Stimulated activated CD8-positive, alpha-beta memory T cell treated with anti-CD3 and anti-CD28 coated beads, Interleukin-4, amount 100 ng/mL, for 1 hour (primary cell): ENCODE measurements at places on chromosomes 3 and 15.

DNA sequence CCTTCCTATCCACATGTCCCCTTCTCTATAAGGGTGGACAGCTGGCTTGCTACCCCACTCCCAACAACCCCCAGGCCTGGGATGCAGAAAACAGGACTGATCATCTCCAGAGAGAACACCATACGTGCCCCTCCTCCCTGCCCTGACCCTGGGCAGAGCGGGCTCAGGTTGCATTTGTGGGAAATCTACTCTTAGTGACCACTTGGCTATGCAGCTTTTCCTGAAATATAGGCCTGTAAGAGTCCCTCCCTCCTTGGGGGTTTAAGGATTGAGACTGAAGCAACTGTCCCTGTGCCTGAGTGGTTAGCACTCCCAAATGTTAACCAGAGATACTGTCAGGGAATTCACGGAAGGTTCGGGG is 11.7 kb downstream of the SH2D7 start:
- no peak for DNase-seq

GRCh38 chr3:95354489-95354888 is 1291.6 kb downstream of the NSUN3 start:
- no peak for DNase-seq

- DNase-seq = no peak
Observed at GRCh38 chr3:16322189-16322588, 57.2 kb downstream of the OXNAD1 start.

DNA sequence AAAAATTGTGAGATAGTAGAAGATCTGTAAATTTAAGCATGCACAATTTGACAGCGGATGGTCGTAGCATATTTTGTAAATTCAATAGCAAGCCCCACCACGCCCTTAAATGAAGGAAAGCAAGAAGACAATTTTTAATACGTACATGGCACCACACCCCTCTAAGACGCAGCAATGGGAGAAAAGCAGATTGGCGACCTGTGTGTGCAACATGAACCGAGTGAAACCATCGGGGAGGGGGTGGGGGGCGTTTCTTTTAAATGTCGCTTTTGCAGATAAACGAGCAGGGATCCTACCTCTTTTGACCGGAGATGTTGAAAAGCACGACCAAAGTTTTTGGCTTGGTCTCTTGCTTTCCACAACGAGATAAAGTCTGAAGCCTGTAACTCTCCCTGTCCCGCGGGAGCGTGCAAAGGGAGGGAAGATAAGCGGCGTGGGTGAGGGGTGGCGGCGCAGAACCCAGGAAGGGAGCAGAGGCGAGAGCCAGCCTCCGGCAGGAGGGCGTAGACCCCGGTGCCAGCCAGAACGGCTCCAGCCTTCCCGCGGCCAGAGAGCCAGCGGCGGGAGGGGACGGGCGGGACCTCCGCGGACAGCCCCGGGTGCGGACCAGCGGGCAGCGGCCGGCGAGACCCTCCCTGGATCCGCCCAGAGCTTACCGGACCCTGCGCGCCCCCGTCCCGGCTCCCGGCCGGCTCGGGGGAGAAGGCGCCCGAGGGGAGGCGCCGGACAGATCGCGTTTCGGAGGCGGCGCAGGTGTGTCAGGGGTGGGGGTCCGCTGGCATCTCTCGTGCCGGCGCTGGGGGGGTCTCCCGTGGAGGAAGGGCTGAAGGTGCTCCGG is at the start of gene CHL1:
TSS of gene CHL1 (plus strand) at position 453 of the 838 bp plus-strand sequence. CDS start 123,014 bp downstream, outside the sequence.
- no peak for DNase-seq

GRCh38 chr3:42960282-42960681 is 18.8 kb upstream of the GASK1A start:
- DNase-seq = no peak

DNA sequence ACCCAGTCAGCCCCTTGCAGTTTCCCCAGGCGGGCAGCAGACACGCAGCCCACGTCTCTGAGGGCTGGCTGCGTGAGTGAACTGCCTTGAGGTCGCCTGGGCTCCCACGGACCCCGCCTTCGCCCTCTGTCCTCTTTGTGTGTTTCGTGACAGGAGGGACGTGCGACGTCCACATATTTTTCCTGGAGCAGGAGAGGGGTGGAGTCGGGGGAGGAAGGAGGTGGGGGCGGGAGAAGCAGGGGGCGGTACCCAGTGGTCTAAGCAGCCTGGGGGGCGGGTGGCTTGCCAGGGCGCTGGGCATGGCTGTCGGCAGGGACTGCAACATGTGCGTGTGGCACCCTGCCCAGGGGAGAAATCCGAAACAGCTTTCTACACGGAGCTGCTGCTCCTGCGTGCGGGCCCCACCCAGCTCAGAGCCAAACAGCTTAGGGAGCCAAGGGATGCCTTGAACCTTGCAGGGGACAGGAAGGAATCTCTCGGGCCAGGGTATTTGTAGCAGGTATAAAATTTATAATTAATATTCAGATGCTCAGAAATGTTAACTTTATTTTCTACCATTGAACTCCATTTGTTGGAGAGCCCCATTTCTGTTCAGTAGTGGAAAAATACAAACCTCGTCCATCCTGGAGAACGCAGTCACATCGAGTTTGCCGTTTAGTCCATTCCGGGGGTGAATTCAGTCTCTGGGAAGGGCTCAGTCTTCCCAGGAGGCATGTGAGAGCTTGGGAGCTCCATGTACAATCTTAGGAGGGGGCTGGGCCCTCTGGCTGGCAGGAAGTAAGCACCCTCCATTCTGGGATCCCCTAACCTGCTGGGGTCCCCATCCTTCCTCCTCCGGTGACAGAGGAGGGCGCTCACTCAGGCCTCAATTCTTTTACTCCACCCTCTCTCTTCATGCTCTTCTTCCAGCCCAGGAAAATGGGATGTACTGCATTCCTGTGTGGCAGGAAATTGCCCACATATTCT is 79.1 kb upstream of the MEF2A start:
- no peak for DNase-seq

DNA sequence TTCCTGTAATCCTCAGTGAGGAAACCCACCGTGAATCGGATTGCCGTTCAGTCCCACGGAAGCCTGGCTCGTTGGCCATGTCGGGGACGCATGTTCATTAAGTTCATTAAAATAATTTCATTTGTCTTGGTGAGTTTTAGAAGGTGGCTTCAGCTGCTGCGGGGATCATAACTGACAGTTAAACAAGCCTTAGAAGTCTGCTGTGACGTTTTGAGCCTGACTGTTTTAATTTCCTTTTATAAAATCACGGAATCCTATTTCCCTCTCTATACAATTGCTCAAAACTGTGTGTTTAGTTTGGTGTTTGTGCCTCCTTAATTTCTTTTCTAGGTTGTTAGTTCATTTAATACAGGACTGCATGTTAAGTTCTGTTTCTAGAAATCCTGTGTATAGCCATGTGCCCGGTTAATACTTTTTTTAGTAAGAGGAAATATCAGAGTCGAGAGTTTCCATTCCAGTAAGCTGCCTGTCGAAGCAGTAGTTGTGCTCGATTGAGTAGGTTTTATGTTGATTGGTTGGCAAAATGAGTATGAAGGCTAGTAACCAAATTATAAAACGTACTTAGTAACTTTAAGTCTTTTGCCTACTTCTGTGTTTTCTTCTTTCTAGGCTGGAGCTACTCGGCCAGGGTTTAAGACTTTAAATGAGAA is 705 bp downstream of the NIPA2 start:
- DNase-seq = no peak

DNA sequence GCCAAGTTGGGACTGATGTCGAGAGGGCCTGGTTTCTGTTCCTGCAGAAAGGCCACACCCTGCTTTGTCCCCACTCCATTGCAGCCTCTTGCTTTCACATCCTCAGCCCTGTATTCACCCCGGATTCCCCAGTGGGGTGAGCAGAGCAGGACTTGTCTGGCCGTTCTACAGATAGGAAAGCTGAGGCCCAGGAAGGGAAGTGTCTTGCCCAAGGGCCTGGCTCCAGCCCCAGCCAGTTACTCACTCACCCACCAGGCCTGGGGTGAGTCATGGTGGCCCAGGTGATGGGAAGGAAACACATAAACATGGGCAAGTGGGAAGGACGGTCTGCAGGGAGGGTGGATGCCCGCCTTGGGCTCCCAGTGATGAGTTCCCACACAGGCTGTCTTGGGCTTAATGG is 6.1 kb upstream of the DUSP7 start:
- no peak for DNase-seq

DNA sequence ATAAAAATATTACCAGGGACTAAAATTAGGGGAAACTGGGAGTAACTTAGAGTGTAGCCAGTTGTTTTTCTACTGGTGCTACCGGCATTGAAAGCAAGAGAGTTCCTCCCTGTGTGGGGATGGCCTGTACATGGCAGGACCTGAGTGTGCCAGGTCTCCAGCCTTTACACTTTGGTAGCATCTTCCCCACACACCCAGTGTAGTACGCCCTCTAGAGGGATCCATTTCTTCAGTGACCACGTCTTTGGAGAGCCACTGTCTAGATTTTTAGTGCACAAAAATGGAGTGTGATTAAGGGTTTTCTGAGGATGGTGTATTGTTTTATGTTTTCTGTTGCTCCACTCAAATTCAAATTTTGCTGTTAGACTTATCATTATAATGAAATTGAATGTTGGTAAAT is 507.0 kb upstream of the TPRG1 start:
- no peak for DNase-seq

- DNase-seq = no peak
Observed at GRCh38 chr3:114213292-114213626, 24.1 kb downstream of the ZNF80 start.

DNA sequence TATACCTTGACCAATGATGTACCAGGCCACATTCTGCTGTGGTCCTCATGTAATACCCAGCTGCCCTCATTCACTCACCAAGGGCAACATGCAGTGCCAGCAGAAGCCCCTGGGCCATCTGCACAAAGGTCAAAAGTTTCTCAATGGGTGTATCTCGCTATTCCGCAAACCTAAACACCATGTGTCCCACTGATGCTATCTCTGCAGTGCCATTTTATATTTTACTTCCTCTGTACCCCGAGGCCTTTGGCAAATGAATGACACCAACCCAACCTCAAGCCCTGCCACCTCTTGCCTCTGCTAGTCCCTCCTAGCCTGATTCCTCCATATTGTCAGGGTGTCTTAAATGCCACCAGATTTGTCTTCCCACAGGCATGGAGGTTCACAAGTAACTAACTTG is 59.2 kb downstream of the AAGAB start:
- DNase-seq = no peak

- DNase-seq = peak; percentile 81
Observed at GRCh38 chr3:138594150-138594934, at the start of gene CEP70. TSS of gene CEP70 (minus strand) at chr3:138594260. CDS start at chr3:138572927, 21,333 bp downstream.

DNA sequence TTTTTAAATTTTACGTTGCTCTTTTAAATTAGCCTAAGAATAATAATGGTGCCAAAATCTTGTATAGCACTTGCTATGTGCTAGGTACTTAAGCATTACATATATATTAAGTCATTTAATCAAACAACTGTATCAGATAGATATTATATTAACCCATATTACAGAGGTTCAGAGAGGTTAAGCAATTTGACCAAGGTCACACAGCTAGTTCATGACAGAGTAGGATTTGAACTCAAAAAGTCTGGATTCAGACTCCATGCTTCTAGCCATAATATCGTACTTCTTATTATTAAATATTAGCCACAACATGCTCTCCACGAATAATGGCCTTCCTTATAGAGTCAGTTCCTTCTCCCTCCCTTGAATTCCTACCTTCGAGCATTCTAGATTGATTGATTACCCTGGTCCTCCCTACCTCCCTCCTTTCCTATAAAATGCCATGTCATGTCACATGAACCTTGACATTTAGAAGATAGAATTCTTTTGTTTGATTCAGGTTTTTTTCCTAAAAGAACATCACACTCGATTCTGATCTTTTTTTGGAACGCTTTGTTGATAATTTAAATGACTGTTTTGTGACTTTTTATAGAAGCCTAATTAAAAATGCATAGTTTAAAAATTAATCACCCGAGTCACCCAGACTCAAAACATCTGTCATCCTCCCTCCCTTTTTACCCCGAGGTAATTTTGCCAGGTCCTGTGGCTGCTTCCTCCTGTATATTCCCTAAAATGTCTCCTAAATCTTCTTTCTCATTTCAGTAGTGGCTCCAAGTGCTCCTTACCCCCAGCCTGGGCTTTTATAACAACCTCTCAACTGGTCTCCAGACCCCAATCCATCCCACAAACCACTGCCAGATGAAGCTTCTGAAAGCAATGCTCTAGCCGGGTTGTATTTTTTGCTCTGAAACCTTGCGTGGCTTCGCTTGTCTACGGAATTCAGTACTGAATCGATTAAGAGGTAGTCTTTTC is 8.5 kb upstream of the PSMD6 start:
- DNase-seq = no peak

GRCh38 chr3:58529516-58530353 is 7.3 kb downstream of the ACOX2 start:
- no peak for DNase-seq

DNA sequence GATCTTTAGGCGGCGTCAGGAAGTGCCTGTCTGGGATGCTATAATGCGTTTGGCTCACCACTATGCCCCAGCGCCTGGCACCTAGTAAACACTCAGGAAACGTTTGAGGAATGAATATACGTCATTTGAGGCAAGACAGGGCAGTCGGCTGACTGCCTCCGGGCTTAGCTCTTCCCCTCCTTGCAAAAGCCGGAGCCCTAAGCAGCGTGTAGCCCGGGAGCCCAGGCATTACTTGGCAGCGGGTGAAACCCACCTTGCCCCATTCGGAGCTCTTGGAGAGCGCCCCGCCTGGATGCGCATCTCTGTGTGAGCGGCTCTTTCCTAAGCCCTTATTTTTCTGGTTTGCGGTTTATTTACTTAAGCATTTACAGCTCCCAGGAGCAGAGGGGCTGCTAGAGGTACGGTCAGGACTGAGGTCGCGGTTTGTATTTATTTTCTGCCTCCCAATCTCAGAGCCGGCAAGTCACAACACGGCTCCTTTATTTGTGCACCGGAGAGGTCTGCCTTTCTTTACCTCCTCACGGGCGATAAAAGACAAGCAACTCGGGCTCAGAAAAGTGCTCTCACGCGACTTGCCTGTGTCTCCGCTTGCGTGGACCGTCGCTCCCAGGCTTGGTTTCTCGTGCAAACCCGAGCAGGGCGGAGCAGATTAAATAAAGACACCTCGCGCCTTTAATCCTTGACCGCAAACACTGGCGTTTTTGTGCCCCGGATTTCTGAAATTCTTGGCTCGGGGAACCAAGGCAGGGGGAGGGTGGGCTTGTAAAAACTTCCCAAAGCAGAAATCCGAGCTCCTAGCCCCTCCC is 737 bp upstream of the ITPR1 start:
- no peak for DNase-seq

DNA sequence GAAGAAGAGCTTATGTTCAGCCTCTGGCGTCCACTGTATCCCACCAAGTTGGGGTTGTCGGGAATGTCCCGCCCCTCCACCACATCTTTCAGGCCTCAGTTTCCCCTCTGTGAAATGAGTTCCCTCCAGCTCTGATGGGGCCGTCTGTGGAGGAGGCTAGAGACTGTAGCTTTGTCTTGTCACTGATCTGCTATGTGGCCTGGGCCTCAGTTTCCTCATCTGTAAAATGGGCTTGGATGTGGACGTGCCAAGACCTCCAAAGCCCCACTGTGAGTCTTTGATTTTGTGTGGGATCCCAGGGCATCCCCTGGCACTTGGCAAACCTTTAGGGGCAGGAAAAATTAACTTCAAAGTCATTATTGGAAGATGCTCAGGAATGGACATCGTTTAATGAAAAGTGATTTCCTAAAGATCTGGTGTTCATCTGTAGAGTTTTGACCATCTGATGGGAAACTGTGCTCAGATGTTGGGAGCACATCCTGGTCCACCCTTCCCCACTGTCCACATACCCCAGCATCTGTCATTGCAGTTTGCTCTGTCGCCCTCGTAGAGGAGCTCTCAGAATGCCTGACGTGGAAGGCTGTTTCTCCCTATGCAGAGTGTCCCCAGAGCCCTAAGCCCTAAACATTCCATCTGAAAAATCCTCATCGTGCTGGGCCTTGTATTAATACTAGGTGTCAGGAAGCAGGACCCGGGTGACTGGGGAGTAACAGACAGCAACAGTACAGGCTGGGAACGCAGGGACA is 28.5 kb downstream of the SLC6A6 start:
- DNase-seq = no peak
